HFFc6 (cell line): ENCODE measurements at places on chromosomes 1 and 21. TPM values are rescaled to one million over a fixed set of nuclear protein-coding genes. Genes with fewer than 3 reads are reported as not detected.
A peak's percentile ranks its signal among the peaks of the same experiment; 100 is the strongest.

The CD5L gene
- not detected in 3 replicates for total RNA-seq

The CCDC27 gene
- total RNA-seq = not detected in 3 replicates

The EFNA1 gene
- not detected in 2 replicates for total RNA-seq

The OR14A2 gene
- total RNA-seq = not detected in 2 replicates

The TIE1 gene
- 0.12 to 0.34 TPM (median 0.18 TPM) in 3 replicates for total RNA-seq

The GBP4 gene
- 0.26 and 0.29 TPM in 2 replicates for total RNA-seq

The C1QB gene
- total RNA-seq = not detected in 2 replicates

The MEX3A gene
- total RNA-seq = 1.7 and 1.8 TPM in 2 replicates

The GOLPH3L gene
- total RNA-seq = 21.6 to 24.7 TPM (median 23.3 TPM) in 3 replicates

The PRELP gene
- total RNA-seq = 0.59 to 0.74 TPM (median 0.66 TPM) in 3 replicates

The TRABD2B gene
- not detected in 3 replicates for total RNA-seq

The FOXO6 gene
- not detected in 3 replicates for total RNA-seq

DNA sequence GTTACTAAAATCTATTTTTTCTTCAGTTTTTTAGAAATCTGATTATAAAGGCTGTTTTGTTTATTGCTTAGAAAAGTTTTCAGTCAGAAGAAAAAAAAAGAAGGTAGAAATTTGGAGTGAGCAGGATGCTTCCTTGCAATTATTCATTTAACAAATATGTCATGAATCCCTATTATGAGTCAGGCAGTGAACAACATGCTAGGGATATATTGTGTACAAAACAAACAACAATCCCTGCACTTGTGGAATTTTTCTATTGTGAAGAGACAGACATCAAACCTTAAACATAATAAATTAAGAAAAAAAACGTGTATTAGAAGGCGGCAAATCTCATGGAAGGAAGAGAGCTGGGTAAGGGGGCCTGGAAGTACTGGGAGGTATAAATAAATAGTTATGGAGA is 664.1 kb upstream of the CAMK1G start:
- DNase-seq = peak; percentile 26

- no peak for DNase-seq
Measured at GRCh38 chr1:15362096-15362736, 47.5 kb upstream of the EFHD2 start.

- DNase-seq = no peak
Measured at GRCh38 chr1:14082331-14082730, 382.3 kb downstream of the PRDM2 start.

- no peak for DNase-seq
Measured at GRCh38 chr1:153312570-153313186, at the start of gene PGLYRP3. TSS of gene PGLYRP3 (minus strand) at chr1:153312952. CDS start at chr1:153310665, 2,287 bp downstream.

GRCh38 chr1:108345776-108346531 is 102.1 kb upstream of the NBPF4 start:
- no peak for DNase-seq

DNA sequence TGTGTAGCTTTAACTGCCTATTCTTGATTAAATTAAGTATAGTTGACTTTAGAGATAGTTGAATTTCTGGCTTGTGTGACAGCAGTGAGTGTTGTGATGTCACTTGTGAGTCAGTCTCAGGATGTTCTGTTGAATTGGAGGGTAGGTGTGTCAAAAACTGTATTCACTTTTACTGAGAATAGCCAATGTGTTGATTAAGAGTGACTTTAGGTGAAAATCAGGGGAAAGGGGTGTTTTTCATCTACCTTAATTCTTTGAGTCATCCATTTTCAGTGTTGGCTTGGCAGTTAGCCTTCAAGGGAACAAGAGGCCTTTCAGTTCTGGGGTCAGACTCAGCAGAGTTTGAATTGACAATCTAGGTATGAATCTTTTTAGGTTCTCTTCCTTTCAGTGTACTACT is 75.9 kb downstream of the CDC14A start:
- DNase-seq = no peak

- no peak for DNase-seq
Measured at GRCh38 chr1:240503558-240503957, 108.4 kb downstream of the GREM2 start.

DNA sequence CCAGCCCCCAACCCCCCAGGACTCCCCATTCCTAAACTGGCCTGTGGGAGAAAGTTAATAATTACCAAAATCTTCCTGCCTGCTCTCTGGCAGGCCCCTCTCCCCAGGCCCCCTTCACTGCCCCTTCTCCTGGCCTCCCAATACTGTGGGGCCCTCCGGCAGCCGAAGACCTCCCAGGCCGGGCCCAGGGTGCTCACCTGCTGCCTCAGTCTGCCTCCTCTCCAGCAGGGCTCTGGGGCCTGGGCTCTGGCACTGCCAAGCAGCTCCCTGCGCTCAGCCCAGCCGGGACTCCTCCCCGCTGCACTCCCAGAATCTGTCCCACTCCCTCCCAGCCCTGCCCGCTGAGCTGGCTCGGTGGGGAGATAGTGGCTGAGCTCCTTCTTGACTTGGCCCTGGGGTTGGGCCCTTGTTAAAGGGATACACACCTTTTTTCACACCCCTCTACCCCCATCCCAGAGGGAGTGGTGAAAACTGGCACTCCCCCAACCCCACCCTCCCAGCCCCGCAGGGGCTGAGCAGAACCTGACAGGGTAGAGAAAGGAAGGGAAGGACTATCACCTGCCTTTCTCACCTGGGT is at the start of gene S100A16:
Gene S100A16 (minus strand): TSS at position 383 of the 577 bp plus-strand sequence. CDS start 4,986 bp downstream, outside the sequence.
- peak; percentile 62 for DNase-seq

- DNase-seq = no peak
Measured at GRCh38 chr1:82045221-82045620, 244.5 kb downstream of the ADGRL2 start.

- no peak for DNase-seq
Measured at GRCh38 chr1:110341872-110342331, 2.7 kb downstream of the RBM15 start.

- no peak for DNase-seq
Measured at GRCh38 chr1:152388889-152389288, 25.2 kb downstream of the CRNN start.

- no peak for DNase-seq
Measured at GRCh38 chr1:12450090-12450755, 167.8 kb downstream of the DHRS3 start.

DNA sequence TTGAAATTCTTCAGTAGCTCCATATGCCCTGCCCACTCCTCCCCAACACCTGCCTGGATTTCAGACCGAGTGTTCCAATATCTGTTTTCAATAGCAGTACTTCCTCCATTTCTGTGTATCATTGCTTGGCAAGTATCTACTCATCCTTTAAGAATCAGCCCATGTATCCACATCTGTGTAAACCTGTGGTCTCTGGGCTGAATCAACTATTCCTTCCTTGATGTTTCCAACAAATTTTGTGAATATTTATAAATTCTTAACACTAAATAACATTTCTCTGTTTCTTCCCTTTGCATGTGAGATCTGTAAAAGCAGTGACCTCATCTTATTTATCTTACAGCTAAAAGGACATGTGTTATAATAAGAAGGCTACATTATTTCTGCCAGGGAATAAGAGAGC is 26.0 kb upstream of the UAP1 start:
- DNase-seq = no peak

DNA sequence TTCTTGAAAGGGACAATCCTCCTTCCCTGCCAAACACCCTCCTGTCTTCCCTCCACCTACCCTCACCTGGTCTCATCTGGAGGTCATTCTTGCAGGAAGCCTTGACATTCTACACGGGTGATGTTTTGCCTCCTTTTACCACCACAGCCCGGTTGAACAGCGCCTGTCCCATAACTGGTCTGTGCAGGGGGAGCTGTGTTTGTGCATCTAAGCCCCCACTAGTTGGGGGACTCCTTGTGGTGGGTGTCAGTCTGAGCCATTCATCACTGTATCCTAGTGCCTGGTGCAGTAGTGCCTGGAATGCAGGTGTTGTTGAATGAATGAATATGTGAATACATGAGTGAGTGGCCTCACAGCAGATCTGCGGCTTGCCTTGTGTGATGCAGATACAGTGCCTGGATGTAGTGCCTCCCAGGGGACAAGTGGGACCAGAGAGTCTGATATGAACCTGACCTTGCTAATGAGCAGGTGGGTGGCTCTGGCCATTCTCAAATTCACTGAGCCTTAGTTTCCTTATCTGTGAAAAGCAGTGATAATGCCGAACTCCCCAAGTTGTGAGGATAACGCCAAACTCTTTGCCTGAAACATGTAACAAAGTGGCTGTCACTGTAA is 79.8 kb downstream of the OMA1 start:
- DNase-seq = no peak

GRCh38 chr1:182299728-182300616 is 91.6 kb downstream of the GLUL start:
- DNase-seq = no peak

DNA sequence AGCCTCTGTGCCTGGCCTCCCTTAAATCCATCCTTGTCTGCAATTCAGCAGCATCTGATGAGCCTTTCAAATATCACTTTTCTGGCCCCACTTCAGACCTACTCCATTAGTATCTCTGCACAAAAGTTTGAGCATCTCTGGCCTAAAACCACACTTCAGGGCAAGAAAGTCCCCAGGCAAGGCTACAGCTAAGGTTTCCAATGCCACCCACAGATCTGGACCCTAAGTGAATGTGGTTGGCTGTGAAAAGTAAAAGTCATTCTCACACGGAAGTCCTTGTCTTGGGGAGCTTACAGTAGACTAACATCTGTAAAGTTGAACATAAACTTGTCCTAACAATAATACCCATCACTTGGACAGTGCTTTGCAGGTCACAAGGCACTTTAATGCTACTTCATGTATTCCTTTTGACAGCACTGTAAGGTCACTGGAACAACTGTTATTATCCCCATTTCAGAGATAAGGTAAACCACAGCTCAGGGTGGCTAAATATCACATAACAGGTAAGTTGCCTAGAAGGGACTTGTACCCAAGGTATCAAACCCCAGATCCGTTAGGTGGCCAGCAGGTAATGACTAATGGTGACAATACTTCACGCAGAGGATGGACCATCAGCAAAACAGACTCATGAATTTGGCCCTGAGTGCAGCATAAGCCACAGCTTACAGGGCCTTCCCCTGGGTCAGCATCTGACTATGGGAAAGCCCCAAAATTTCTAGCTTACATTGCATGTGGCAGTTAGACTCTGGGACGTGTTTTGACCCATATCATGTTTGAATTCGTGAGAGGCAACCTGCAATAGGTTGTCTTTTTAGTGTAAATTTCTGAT is 356.0 kb downstream of the HHAT start:
- no peak for DNase-seq

- no peak for DNase-seq
Measured at GRCh38 chr21:34885626-34886239, 163.4 kb downstream of the RUNX1 start.
